ENCODE measurements at places on chromosomes 6 and 20. TPM values are rescaled to one million over a fixed set of nuclear protein-coding genes. Genes with fewer than 3 reads are reported as not detected.

The BPIFB2 gene
- not detected for total RNA-seq

GRCh38 chr6:106976270-106976669 lies 1.7 kb upstream of the CD24 start:
- no peak for DNase-seq

DNA sequence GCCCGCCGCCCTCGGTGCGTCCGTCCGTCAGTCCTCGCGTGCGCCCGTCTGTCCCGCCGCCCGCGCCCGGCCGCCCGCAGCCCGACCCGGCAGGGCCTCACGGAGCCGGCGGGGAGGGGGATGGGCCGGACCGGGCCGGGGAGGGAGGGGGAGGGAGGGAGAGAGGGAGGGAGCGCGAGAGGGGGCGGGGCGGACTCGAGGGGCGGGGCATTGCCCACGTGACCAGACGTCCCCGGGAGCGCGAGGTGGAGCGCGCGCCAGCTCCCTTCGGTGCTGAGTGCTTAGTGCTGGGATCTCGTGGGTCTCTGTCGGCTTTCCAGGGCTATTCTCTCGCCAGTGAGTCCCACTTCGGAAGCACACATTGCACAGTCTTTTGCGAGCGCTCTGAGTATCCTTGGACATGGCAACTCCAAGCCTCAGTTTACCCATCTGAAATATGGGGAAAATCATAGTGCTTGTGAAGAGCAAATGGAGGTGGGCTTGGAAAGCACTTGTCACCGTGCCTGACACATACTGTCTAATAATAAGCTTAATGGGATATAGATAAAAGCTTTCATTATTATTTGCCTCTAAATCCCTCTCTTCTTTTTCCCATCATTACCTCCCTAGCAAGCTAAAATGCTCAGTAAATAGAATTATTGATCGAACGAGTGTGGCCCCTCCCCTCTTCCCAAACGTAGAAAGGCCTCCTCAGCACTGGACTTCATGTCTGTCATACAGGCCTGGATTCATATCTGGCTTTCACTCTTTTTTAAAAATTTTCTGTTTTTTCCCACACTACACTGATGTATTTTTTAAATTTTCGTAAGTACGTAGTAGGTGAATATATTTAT lies at the start of gene NCOA6:
TSS of gene NCOA6 (minus strand) at position 122 of the 833 bp plus-strand sequence. CDS start 43,296 bp downstream, outside the sequence.
- peak; percentile 92 for DNase-seq

DNA sequence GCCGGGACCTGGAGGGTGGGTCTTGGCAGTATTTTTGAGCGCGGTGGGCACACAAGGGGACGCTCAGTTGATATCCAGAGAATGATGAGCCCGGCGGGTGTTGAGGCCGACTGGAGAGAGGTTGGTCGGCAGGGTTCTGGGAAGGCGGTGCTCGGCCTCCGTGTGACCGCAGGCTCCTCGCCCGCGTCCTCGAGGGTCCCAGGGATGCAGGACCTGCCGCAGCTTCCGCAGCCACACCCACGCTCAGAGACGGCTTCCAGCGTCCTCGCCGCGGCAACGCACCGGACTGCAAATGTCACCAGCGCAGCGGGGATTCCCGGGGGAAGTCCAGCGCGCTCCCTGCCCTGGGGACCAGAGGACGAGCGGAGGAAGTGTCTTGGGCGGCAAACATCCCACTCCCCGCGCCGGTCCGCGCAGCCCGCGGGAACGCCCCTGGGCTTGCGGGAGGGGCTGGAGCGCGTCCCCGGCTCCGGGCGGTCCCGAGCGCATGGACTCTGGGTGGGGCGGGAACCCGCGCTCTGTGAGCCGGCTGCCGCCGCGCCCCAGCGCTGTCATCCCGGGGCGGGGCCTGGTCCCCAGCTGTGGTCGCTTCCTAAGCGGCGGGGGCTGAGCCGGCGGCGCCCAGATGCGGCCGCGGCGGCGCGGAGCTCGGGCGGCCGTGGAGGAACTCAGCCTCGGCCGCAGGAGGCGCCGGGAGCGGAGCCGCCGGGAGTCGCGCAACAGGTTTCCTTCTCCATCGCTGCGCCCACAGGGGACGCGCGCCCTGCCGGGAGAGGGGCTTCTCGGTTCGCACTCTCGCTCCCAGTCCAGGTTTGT lies at the start of gene STX11:
TSS of gene STX11 (plus strand) at position 624 of the 816 bp plus-strand sequence. CDS start 36,111 bp downstream, outside the sequence.
- peak; percentile 58 for DNase-seq

DNA sequence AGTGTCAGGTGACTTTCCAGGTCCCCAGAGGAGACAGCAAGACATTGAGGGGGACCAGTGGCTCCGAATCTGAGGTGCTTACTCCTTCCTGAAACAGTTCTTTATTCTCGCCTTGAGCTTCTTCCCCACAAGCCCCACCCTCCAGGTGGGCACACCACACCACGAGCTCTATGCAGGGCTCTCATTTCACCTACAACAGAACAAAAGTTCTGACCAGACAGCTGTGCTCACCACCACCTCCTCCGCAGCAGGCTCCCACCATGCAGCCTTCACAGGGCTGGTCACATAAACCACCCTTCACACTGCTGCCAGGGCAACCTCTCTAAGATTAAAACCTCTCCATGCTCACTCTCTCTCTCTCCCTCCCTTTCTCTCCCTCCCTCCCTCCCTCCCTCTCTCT lies 384.5 kb upstream of the ARID1B start:
- DNase-seq, result no peak

DNA sequence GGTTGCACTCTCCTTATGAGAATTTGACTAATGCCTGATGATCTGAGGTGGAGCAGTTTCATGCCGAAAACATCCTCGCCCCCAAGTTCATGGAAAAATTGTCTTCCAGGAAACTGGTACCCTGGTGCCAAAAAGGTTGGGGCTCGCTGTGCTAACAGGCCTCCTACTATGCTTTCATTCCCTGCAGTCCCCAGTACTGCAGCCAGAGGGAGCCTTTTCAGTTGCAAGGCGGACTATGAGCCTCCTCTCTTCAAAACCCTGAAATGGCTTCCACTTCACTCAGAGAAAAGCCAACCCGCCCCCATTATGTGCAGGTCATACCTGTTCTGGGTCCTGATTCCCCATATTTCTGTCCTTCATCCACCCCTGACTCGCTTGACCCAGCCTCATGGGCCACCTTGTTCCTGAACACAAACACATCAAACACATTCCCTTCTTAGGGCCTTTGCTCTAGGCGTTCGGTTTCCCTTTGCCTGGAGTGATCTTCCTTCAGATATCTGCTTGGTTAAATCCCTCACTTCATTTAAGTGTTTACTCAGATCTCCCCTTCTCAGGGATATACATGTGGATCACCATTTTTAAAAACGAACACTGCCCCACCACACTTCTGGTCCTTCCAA lies 173.7 kb downstream of the PHACTR1 start:
- DNase-seq, result no peak

The SYCP2L gene
- 0.26 TPM for total RNA-seq

The ZNF292 gene
- 84.1 TPM for total RNA-seq

The FUT9 gene
- 6.7 TPM for total RNA-seq
